Stimulated activated naive B cell treated with anti-CD40 and anti-IgM and Interleukin-4, amounts not matched to agents 10 μg/mL and 1 μg/mL and 100 μg/mL, for 72 hours (primary cell): ENCODE measurements at places on chromosomes 6 and 20.

DNA sequence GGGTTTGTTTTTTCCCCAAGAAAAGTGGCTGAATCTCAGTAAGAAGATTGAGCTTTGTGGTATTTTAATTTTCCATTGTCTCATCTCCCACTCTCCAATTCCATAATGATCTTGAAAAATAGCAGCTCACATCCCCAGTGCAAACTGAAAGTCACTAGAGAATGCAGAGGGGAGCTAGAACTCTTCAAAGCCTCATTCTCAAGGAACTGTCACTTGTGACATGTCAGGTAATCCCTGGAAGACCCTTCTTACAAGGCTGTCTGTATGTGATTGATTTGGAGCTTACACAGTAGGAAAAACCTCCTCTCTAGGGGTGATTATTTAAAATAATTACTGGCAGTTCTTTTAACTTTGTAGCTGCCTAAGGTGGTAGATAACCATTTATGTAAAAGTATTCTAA, 420.4 kb downstream of the CDH26 start:
- no peak for DNase-seq

DNA sequence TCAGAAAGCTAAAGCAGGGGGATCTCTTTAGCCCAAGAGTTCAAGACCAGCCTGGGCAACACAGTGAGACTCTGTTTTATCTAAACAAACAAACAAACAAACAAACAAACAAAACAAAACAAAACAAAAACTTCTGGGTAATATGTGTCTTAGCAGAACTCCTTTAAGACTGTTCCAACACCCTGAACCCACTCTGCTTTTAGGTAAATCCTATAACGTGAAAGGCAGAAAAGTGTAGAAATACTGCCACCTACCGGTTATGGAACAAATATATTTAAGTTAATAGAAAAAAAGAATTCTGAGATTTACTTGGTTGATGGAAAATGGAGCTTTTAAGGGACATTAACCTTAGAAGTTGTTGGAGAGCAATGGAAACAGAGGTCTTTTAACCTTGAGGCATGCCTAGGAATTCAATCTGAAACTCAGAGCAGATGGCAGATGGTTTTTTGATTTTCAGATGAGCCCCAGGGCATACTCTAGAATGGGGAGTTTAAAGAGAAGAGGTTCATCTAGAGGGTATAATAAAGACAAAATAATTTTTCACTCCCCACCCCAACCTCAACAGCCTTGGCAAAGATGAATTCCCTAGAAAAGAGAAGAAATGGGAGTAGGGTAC, 38.5 kb downstream of the SOD2 start:
- no peak for DNase-seq

DNA sequence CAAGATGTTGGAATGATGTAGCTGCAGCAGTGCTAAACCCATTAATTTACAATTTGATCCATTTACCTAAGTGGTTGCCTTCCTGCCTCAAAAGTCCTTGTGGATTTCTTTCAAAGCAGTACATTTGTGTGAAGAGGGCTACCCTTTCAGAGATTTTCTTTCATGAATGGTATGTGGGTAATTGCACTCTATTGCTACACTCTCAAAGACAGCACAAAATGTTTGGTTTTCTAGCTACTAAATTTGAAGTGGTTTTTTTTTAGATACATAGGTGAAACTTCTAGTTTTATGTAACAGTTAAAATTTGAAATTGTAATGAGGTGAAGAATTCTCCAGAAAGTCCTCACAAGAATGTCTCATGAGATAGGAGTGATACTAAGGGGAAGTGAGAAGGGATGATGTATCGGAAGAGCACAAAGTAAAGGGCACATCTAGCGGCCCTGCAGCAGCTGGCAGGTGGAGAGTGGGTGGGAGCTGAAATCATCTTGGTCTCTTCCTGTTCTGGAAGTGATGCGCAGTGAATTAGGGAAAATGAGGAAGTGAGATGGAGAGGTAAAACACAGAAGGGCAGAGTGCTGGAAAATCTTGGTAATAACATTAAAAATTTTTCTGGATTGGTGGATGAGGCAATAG, 236.8 kb upstream of the MAN1A1 start:
- DNase-seq: peak; percentile 58

GRCh38 chr6:12420626-12421025, 130.5 kb downstream of the EDN1 start:
- DNase-seq: no peak

DNA sequence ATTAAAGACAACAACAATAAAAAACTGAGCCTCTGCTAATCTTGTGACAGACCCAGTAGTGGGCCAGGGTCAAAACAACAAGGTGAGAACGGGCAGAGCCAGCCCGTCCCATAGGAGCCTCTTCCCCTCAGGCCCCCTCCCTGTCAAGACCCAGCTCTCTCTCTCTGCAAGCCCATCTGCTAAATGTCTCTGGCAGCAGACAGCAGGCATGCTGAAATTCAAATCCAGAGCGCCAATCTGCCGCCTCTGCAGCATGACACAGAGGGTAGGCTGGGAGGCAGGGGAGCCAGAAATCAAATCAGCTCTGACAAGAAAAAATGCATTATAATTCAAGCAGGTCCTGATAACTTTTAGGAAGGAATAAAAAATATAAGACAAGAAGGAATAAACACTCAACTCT, 26.3 kb downstream of the METTL24 start:
- no peak for DNase-seq

DNA sequence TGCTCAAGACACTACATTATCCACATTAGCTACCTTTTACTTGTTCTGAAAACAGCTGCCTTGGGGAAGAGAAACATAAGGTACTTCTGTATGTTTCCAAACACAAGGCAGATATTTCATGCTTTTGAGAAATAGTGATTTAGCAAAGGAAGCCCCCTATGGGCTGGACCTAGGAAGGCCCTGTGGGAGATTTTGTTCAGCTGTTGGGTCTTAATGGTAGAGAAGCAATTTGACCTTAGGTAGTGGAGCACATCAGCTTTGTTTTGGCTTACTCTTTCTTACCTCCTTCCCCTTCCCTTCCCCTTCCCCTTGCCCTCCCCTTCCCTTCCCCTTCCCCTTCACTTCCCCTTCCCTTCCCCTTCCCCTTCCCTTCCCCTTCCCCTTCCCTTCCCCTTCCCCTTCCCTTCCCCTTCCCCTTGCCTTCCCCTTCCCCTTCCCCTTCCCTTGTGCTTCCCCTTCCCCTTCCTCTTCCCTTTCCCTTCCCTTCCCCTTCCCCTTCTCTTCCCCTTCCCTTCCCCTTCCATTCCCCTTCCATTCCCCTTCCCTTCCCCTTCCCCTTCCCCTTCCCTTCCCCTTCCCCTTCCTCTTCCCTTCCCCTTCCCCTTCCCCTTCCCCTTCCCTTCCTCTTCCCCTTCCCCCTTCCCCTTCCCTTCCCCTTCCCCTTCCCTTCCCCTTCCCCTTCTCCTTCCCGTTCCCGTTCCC, 84.6 kb downstream of the ANKS1A start:
- DNase-seq: no peak

- no peak for DNase-seq
Observed at GRCh38 chr6:4185419-4185818, 50.0 kb upstream of the ECI2 start.

DNA sequence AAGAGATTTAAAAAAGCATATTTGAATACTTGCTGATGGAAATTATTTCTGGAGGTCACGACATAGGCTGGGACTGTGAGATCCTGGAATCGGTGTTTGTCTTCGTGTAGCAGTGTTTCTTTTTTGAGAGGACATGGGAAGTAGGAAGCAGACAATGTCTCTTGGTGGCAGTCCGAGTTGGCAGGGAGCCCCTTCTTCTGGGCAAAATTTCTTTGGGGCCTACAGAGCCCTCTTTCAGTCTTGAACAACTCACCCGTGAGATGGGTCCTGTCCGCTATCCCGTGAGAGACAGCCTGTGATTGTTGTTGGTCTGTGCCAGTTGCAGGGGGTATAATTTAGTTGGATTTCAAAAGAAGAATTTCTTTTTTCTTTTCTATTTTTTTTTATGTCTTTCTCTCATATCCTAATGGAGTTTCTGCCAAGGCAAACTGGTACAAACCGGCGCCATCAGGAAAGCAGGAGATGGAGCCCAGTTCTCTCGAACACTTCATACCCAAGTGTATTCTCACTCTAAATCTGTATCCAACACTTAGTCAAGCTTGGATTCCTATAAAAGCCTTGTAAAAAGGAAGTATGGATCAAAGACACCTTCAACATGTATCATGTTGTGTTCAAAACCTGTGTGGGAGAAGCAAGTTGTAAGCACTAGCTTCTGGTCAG, 785.1 kb downstream of the MAFB start:
- no peak for DNase-seq

GRCh38 chr20:4082406-4083097, 67.2 kb upstream of the RNF24 start:
- DNase-seq: peak; percentile 57

GRCh38 chr20:50484271-50484976, 25.8 kb upstream of the PTPN1 start:
- no peak for DNase-seq

GRCh38 chr6:31422587-31422986, 19.2 kb downstream of the MICA start:
- DNase-seq: no peak

- DNase-seq: no peak
Observed at GRCh38 chr6:20092071-20092566, 120.2 kb downstream of the MBOAT1 start.

- DNase-seq: no peak
Observed at GRCh38 chr20:49593466-49594142, 25.7 kb upstream of the PTGIS start.

DNA sequence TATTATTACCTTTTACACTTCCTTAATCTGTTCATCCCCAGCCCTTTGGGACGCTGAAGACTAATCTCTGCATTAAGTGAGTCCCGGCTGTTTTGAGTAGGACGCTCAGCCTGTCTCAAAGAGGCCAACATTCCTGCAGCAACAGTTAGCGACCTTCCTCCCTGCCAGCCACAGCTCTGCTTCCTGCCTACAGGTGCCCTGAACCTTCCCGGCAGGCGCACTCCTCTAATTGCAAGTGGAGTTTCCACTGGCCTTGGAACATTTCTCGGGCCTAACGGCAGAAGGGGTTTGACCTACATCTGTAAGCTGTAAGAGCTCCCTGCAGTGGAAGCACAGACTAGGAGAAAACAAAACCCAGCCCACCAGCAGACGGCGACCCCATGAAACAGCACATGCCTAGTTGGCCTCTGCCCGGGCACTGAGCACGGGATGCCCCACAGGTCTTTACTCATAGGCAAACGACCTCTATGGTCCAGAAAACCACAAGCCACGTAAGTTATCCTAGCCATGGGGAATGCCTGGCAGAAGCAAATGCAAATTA, 137.9 kb downstream of the DTNBP1 start:
- DNase-seq: no peak

- DNase-seq: no peak
Observed at GRCh38 chr6:108463784-108464183, 96.9 kb upstream of the FOXO3 start.

DNA sequence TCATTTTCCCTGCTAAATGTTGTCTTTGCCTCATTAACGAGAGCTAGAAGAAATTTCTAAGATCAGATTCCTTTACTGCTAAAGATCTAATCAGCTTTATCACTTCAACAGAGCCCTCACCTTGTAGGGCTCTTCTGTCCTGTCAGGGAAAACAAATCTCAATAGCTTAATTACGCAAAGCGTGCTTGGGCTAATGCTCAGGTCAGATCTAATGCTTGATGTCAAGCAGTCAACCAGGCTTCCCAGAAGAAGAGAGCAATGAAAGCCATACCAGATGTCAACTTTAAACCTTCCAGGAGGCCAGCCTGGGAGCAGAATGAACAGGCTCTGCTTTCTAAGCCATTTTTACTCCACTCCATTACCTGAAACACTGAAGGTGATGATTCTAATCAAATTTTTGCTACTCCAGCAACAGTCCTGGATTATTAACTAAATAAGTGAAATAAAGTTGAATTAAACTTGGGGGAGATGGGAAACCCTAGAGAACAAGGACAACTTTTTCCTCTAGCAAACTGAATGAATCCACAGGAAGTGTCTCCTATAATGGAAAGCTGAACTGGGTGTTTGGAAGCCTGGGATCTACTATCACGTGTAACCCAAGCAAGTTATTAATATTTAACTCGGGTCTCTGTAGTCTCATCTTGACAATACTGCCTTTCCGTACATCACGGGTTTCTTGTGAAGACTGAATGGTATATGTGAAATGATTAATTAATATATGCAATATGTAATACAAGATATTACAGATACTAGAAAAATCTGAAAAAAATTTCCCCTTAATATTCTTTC, 273.7 kb downstream of the PTPRK start:
- no peak for DNase-seq

- peak; percentile 45 for DNase-seq
Observed at GRCh38 chr20:47490795-47491194, 10.9 kb upstream of the NCOA3 start.

DNA sequence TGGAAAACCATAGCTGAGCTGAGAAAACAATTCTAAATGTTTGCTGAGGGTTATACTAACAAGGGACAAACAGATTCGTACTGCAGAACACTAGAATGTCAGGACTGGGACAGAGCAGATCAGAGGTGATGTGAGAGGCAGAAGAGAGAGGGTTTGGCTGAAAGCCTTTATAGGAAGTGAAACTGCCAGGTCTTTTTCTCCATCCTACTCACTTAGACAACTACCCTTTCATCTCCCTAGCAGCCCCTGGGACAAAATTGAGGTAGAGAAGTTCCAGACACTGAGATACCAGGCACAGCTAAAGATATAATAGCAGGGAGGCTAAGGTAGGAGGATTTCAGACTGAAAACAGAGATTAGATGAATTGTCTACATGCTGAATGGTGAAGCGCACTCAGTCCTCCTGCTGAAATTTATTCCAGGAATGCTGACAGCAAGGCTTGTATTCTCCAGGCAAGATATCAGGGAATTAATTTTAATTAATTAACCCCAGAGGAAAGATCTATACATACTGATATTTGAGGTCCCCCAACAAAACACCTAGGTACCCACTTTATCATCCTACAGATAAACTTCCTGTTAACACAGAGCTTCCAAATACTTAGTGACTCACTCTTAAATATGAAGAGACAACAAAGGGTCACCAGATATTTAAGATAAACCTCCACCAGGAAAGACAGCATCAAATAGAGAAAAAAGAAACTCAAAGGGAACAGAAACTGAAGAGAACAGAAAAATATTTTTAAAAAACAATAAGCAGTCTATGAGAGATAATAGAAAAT, 12.6 kb upstream of the EIF2S2 start:
- no peak for DNase-seq

- DNase-seq: no peak
Observed at GRCh38 chr6:11392778-11393507, 144.6 kb upstream of the TMEM170B start.

- no peak for DNase-seq
Observed at GRCh38 chr6:25179051-25179778, 100.0 kb upstream of the CARMIL1 start.

- no peak for DNase-seq
Observed at GRCh38 chr6:168414336-168415097, 26.5 kb upstream of the SMOC2 start.

DNA sequence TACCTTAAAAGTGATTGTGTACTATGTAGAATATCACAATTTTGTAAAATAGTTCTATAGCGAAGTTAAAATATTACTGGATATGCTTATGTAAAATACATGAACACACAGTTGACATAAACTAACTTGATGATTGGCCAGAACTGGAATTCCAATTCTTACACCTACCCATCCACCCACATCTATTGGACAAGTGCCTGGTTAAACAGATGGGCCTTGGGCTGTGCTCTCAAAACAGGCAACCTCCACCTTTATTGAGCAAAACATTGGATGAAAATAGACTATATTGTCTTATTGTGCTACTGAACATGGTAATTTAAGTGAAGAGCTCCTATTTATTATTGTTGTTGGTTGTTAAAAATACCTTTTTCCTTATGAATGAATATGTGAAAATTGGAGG, 154.0 kb upstream of the FLRT3 start:
- DNase-seq: no peak

- no peak for DNase-seq
Observed at GRCh38 chr6:136252441-136252840, 2.3 kb upstream of the MTFR2 start.

GRCh38 chr6:108557494-108558371, 3.0 kb upstream of the FOXO3 start:
- DNase-seq: peak; percentile 45
